ENCODE measurements at places on chromosomes 1 and 21.

DNA sequence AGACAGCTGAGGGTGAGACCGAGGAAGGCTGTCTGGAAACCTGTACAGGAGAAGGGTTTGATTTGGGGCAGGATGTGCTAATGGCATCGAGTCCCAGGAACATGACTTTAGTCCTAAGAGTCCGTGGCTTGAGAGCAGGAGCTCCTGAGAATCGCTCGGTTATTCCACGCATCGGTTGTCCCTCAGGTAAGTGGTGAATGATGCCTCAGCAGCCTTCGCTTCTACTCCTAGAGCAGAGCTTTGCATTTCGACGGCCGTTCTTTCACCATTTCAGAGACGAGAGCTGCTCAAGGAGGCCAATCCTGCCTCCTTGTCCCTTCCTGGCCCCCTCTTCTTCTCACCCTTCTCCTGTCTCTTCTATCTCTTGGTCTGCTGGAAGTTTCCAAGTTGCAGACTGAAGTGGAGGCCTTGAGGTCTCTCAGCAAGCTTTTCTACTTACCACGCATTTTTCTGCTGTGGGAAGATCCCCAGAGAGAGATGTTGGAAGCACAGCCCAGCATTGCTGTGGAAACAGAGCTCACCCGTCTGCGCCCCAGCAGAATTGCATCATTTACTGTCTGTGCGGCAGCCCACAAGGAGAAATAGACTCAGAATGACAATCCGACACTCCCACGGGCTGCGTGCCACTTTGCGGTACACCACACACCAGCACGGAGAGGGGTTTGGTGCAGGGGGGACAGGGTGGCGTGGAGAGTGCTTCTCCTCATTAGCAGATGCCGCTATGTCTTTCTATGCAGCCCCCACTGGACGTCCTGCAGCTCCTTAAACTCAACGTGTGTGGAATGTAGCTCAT, 270.7 kb upstream of the C1orf174 start:
- DNase-seq, result no peak

GRCh38 chr1:229803626-229804217, 177.7 kb downstream of the URB2 start:
- no peak for DNase-seq

- DNase-seq, result no peak
Measured at GRCh38 chr21:28256420-28256831, 736.3 kb downstream of the LTN1 start.

DNA sequence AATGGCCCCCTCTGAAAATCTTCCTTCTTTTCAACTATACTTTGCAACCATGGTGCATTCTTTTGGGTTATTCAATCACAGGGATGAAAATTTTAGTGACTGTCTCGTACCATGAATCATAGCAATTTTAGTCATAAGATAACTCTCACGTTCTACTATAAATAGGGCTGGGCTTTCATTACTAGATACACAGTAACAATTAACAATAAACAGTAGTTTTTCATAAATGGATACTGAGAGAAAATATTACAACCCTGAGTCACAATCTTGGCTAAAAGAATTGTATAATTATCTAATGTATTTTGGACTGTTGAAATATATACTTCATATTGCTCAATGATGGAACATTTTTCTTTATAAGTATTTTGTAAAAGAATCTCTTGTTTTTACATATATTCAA, 96.1 kb downstream of the TEX35 start:
- DNase-seq, result no peak

GRCh38 chr1:15620155-15620545, 2.9 kb downstream of the DDI2 start:
- peak; percentile 73 for DNase-seq

- no peak for DNase-seq
Measured at GRCh38 chr1:246437961-246438360, 69.1 kb downstream of the SMYD3 start.

DNA sequence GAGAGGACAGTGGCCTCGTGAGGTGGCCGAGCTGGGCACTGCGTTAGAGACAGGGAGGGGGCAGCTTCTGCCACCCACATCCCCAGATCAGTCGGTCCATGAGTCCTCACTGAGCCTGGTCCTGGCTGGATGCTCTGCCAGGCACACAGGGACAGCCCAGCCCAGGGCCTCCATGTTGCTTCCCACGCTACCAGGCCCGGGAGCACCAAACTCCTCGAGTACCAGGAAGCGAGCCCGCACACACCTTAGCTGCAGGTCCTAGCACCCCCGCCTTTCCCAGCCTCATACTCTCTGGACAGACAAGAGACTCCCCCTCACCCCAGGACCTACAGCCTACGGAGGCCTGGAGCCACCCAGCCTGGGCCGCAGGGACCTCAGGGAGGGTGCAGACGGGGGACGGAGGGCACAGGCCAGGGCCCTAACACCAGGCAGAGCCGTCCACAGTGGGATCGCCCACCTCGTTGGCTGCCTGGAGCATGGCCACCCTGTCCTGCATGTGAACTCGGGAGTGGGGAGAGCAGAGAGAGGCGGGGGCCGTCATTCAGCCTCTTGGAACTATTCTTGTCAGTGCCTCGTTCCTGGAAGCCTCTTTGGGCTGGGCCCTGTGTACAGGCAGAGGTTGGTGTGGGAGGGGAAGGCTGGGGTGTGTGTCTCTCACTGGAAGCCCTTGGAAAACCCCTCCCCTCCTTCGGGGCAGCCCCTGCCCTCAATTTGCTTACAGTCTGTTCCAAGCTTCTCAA, 90.9 kb upstream of the RUNX3 start:
- DNase-seq, result no peak

DNA sequence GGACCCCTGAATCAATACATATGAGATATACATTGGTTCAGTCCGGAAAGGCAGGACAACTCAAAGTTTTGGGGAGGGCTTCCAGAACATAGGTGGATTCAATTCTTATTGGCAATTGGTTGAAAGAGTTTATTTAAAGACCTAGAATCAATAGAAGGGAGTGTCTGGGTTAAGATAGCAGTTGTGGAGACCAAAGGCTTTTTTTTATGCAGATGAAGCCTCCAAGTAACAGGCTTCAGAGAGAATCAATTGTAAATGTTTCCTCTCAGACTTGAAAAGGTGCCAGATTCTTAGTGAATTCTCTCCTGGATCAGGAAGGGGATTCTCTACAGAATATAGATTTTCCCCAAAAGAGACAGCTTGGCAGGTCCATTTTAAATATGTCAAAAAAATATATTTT, 27.0 kb upstream of the CD5L start:
- no peak for DNase-seq

DNA sequence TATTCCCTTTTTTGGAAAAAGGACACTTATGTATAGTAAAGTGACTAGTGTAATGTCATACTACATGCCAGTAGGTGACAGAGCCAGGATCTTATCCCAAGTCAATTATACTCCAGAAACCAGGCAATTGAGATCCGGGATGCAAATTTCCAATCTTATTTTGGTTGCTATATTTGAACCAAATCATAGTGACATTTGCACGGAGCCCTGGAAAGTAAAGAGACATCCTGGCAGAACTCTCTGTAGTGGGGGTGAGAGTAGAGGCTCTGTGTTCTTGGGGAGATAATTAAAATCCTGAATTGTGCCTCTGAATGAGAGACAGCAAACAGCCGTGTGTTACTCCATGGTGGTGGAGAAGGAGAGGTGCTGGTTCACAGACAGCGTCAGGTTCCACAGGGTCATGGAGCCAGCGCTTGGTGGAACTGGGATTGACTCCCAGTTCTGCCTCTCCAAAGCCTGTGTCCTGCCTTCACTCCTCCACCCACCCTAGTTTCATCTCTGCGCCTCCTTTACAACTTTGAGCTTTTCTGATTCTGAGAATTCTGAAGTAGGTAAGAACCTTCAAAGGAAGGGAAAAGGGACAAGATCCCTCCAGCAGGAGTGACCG, 432.3 kb downstream of the PTPRU start:
- no peak for DNase-seq

DNA sequence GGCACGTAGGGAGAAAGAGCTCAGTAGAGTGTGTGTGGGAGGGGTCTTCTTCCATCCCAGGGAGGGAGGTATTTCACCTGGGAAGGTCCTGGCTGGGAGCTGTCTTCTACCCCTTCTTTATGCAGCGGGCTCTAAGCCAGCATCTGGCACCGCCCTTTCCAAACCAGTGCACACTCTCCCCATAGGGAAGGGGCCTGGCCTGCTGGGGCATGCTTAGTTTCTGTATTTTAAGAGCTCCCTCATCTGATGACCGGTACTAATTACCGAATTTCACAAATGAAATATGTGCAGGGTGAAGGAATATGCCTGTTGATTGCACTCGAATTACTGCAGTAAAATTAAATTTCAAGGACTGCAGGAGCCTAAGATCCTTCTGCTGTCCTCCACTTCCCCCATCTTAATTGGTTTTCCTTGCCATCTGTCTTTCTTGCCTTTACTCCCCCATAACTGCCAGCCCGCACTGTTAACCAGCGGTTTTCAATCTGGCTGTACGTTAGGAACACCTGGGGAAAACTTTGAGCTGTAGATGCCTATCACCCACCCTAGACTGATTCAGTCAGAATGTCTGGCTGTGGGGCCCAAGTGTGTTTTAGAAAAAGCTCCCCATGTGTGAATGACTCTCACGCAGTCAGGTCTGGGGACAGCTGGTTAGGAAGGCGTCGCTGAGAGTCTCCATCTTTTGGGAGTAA, 20.1 kb downstream of the GALNT2 start:
- DNase-seq, result no peak

DNA sequence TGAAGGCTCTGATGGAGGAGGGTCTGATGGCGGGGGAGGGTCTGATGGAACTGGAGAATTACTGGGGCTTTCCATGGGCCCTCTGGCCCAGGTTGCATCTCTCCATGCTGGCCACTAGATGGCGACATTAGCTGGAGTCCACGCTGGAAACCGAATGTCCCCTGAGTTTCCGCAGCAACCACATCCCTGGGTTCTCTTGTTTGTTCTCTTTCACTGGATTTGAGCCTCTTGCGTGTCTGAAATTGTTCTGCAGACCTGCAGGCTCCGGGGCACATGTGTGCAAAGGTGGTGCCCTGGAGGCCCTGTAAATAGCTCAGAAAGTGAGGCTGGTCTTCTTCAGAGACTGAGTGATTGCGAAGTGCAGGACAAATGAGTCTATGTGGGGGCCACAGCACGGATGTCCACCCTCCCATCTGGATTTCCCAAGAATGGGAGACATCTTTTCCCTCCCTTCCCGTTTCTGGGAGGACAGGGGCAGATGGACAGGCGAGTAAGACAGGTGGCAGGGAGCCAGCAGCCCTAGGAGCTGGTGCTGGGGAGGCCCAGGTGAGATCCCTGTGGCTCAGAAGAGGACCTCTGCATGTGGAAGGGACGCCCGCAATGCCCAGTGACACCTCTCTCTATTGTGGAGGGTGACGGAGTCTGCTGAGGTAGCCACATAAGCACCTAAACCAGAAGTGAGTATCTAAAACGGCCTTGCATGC, 73.2 kb upstream of the ABCG1 start:
- no peak for DNase-seq

DNA sequence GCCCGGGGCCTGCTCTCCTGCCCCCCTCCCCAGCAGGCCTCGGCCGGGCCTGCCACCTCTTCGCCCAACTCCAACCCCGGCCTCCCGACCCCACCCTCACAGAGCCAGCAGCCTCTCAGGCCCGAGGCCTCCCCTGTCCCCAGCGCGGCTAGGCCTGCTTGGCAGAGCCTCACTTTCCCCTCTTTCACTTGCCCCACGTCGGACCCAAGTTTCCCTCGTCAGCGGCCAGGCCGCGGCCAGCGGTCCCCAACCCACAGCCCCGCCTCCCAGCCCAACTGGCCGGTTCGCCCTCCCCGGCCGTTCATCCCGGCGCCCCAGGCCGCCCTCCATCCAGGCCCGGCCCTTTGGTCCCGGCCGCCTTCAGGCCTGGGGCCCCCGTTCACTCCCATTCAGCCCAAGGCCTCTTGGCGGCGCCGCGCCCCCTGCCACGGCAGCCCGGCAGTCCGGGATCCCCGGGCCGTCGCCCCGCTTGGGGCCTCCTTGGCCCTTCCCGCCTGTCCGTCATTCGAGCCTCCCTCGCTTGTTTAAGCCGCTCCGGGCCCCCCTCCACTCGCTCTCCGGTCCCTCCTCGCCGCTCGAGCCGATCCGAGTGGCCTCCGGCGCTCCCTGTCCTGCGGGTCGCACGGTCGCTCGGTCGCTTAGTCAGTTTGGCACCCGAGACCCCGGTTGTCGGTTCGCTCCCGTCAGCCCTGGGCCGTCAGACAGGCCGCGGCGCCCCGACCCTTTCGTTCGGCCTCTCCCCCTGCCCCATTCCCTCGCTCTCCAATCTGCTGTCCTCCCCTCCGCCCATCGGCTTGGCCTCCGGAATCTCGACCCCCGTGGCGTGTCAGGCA, 1.4 kb downstream of the LRRC41 start:
- DNase-seq, result no peak

DNA sequence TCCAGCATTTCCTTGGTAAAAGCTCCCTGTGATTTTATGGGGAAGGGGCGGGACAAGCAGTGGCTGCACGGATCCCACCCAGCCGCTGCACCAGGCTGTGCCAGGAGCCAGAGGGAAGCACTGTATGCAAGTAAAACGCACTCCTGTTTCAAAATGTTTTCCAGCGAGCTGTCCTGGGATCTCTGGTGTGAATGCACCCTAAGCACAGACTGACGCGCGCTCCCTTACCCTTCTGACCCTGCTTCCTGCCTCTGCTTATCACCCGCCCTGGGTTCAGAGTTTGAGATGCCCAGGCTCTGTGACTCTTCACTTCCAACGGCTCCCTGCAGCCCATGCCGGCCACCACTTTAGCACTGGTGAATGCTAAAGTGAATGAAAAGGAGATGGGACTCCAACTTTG, 131.2 kb downstream of the RHOU start:
- no peak for DNase-seq

- DNase-seq, result no peak
Measured at GRCh38 chr1:45787905-45788304, 15.5 kb upstream of the MAST2 start.

GRCh38 chr1:115837740-115838421, 3.0 kb downstream of the NHLH2 start:
- no peak for DNase-seq

GRCh38 chr1:68955424-68955823, 458.5 kb upstream of the DEPDC1 start:
- no peak for DNase-seq

DNA sequence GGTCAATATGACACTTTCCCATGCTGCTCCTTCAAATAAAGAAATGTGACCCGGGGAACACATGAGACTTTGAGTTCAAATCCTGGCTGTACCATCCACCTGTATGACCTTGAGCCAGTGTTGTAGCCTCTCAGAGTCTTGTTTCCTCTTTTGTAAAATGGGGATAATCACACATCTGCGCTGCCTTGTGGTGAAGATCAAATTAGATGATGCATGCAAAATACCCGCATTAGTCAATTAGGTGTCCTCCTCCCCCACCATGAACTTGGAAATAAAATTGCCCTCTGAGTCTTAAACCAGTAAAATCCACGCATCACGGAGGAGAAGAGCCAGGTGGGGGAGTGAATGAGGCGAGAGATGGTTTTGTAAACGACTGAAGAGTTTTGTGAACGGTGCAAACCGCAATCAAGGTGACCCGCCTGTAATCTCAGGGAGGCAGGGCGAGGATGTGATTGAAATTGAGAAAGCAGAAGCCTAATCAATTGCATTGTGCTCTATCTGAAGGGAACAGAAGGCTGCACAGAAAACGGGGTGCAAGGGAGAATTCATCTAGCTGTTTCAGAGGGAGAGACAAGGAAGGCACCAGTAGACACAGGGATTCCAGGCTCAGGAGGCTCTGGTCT, 5.8 kb upstream of the AHDC1 start:
- DNase-seq, result no peak

Measured in SW 1271 (cell line).